Mesothelial cell of epicardium (in vitro differentiated cells): ENCODE measurements at places on chromosomes 11 and 22. TPM values are rescaled to one million over a fixed set of nuclear protein-coding genes. Genes with fewer than 3 reads are reported as not detected.

Gene OR52H1
- 0.73 to 1.6 TPM (median 1.3 TPM) in 3 replicates for total RNA-seq

Gene PDGFB
- total RNA-seq = 14.2 to 15.2 TPM (median 14.7 TPM) in 3 replicates

Gene RASSF10
- 0.09 to 0.29 TPM (median 0.23 TPM) in 3 replicates for total RNA-seq

Gene TMEM191C
- 2.0 to 4.4 TPM (median 4.2 TPM) in 3 replicates for total RNA-seq

Gene FXYD2
- total RNA-seq = 5.7 to 7.1 TPM (median 6.3 TPM) in 3 replicates

Gene GAS2
- 14.8 to 17.8 TPM (median 14.9 TPM) in 3 replicates for total RNA-seq

Gene GRIK4
- 1.5 to 2.2 TPM (median 1.8 TPM) in 3 replicates for total RNA-seq

Gene YPEL4
- total RNA-seq = 0.64 to 1.3 TPM (median 1.1 TPM) in 3 replicates

Gene WNT11
- total RNA-seq = 22.5 to 24.1 TPM (median 22.8 TPM) in 3 replicates

Gene CLDN5
- total RNA-seq = not detected in 3 replicates

Gene CWF19L2
- total RNA-seq = 15.9 to 18.0 TPM (median 17.1 TPM) in 3 replicates

Gene C11orf16
- not detected in 3 replicates for total RNA-seq

Gene SNX15
- total RNA-seq = 19.2 to 21.0 TPM (median 20.8 TPM) in 3 replicates

Gene KIF18A
- total RNA-seq = 12.5 to 15.6 TPM (median 14.7 TPM) in 3 replicates

Gene MYRF
- total RNA-seq = 401 to 436 TPM (median 428 TPM) in 3 replicates

Gene MOGAT2
- not detected in 3 replicates for total RNA-seq

Gene GGA1
- total RNA-seq = 96.6 to 107 TPM (median 96.6 TPM) in 3 replicates

Gene TEX12
- 0.36 to 0.65 TPM in 2 of 3 replicates, not detected in the other for total RNA-seq

Gene MRGPRX3
- total RNA-seq = not detected in 3 replicates

Gene OR11H1
- not detected in 3 replicates for total RNA-seq

Gene KCNK4
- total RNA-seq = 0.22 to 0.58 TPM (median 0.27 TPM) in 3 replicates

Gene ARVCF
- 38.4 to 43.8 TPM (median 41.2 TPM) in 3 replicates for total RNA-seq

Gene NPAS4
- total RNA-seq = 1.00 to 1.2 TPM (median 1.1 TPM) in 3 replicates

Gene FADS1
- total RNA-seq = 108 to 115 TPM (median 108 TPM) in 3 replicates
